ENCODE measurements at places on chromosomes 1 and 21.

DNA sequence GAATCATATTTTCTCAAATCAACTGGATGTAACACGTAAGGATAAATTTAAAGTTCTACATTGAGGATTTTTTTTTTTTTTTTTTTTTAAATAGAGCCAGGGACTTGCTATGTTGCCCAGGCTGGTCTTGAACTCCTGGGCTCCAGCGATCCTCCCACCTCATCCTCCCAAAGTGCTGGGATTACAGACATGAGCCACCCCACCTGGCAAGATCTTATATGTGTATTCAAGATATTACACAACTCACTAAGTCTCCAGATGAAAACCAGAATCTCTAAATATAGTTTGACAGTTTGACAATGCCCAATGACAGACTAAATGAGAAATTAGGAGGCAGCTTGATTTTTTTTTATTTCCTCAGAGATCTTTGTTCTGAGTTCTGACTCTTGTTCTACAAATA lies 6.8 kb downstream of the YY1AP1 start:
- DNase-seq, result no peak

DNA sequence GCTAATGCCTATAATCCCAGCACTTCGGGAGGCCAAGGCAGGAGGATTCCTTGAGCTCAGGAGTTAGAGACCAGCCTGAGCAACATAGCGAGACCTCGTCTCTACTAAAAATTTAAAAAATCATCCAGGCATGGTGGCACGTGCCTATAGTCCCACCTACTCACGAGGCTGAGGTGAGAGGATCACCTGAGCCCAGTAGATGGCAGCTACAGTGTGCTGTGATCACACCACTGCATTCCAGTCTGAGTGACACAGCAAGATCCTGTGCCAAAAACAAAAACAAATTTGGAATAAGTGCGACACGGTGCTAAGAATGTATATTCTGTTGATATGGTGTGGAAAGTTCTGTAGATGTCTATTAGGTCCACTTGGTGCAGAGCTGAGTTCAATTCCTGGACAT lies 15.1 kb downstream of the USP33 start:
- DNase-seq, result no peak

GRCh38 chr21:44983421-44984206 lies 43.8 kb downstream of the SLX9 start:
- no peak for DNase-seq

GRCh38 chr1:220198186-220199005 lies 73.9 kb downstream of the RAB3GAP2 start:
- no peak for DNase-seq

GRCh38 chr1:26114165-26114927 lies 2.7 kb downstream of the PDIK1L start:
- no peak for DNase-seq

DNA sequence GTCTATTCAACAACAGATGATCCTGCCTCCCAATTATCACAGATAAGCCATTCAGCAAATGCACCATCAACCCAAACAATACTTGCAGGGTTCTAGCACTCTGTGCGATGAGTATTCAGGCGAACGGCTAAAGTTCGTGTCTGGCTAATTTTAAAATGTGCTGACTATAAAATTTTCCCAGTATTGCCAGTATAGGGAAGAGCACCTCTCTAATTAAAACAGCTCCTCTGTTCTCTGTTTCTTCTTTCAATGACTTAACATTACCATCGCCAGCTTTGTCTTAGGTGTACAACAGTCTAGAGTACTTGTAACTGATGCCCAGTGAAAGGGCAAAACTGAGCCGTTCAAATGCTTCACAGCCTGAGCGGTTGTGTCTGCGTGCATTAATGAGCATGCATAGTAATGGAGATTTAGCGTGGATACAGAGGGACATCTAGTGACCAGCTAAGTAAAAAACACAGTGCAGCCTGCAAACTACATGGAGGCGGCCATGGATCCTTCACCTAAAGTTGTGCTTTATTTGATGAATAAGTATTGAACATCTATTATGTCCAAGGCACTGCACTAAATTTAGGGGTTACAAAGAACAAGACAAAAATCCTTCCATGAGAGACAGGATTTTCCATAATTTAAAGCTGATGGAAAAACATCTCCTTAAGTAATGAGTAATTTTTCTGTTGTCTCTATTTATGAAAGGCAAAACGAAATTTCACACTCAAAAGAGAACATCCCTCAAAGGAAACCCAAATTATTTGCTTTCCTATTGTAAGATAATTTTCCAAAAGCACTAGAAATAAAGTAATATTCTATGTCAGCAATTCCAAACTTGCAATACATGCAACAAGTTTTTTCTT lies 120.0 kb downstream of the SETD4 start:
- no peak for DNase-seq

DNA sequence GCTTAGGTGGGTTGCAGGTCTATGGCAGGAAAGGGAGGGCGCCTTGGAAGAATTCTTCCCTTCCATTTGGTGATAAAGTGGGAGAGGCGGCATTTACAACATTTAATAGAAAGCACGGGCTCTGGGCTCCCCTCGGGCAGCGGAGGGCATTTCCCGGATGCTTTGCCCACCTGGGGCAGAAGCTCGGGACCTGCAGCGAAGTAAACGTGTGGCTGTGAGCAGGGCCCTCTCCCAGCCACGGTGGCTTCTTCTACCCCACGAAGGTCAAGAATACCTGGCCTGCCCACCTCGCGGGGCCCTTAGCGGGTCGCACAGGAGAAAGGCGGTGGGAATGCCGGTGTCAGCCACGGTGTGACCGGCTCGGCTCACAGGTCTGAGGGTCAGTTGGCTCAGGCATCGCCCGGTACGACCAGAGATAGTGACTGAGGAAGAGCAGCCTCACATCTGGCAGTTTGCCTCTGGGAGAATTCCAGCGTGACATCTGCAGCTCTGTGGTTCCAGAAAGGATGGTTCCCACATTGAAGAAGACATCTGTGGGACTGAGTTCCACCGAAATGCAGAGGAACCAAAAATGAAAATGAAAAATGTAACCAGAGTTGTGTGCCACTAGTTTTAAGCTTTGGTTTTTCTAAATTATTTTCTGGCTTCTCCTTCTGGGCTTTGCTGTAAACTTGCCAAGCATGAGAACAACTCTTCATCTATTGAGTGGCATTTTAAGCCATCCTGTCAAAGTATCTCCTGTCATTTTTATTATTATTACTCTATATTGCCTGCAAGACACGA lies 720 bp upstream of the F3 start:
- DNase-seq, result no peak

GRCh38 chr1:173206816-173207568 lies at the start of gene TNFSF4:
TSS of gene TNFSF4 (minus strand) at chr1:173207331. CDS start at chr1:173207176, 155 bp downstream.
- no peak for DNase-seq

DNA sequence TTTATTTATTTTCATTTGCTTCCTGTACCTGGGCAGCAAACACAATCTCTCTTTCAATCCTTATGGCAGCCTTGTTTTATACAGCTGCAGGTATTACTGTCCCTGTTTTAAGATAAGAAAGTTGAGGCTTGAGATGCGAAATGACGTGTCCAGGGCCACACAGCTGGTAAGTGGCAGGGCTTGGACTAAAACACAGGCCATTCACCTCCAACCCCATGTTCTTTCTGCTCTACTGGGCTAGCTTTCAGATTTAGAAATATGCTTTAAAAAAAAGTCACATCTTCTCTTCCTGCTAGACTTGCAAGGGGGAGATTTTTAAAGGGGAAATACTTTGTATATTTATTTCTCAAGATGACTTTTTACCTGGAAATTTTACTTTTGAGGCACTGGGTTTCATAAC lies 62.8 kb downstream of the CNST start:
- no peak for DNase-seq

DNA sequence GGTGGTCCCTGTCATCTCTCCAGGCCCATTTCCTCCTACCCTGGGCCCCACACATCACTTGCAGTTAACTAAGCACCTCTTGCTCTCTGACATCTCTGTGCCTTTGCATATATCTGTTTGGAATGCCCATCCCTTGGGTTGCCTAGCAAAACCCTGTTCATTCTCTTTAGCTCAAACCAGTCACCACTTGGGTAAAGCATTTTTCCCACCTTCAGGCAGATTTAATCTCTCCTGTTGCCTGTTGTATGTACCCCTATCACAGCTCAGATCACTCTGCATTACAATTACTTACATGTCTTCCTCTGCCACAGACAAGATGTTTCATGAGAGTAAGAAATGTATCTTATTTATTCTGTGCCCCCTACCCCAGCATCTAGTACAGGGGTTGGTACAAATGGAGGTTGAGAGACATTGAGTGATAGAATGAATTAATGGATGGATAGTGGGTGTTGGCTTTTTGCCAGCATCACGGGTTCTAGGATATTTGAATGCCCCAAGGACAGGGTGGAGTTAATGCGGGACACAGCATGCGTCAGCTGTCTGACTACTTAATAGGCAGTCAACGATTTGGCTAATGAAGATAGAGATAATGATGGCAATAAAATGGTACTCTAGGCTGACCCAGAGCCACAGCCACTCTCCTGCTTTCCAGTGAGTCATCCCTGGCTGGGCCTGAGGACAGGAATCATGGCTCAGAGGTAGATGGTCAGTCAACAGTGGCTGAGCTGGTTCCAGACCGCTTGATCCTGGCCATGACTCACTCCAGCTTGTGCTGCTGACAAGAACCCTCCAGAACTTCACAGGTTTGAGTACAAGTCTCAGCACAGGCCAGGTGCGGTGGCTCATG lies 6.5 kb downstream of the NR0B2 start:
- no peak for DNase-seq

- no peak for DNase-seq
Observed at GRCh38 chr1:7473223-7474142, 297.6 kb upstream of the VAMP3 start.

DNA sequence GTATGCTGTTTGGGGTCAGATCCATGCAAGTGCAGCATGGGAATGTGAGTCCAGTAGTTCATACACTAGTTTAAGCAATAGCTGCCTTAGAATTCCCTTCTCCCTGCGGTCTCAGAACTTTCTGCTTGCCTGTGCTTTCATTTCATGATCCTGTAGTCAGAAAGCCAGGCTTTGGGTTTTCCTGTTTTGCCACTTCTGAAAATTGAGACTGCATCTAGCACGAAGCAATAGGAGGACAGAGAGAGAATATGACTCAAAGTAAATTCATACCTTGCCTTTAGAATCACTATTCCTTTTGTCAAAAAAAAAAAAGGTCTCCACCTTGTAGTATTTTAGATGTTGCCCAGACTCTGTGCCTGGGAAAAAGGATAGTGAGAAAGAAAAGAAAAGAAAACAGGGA lies 161.2 kb upstream of the SNX7 start:
- no peak for DNase-seq

- no peak for DNase-seq
Observed at GRCh38 chr1:154774175-154774855, 95.8 kb downstream of the KCNN3 start.

- no peak for DNase-seq
Observed at GRCh38 chr1:243434594-243434993, 178.8 kb downstream of the SDCCAG8 start.

GRCh38 chr21:14114251-14114650 lies 96.5 kb downstream of the LIPI start:
- DNase-seq, result no peak

DNA sequence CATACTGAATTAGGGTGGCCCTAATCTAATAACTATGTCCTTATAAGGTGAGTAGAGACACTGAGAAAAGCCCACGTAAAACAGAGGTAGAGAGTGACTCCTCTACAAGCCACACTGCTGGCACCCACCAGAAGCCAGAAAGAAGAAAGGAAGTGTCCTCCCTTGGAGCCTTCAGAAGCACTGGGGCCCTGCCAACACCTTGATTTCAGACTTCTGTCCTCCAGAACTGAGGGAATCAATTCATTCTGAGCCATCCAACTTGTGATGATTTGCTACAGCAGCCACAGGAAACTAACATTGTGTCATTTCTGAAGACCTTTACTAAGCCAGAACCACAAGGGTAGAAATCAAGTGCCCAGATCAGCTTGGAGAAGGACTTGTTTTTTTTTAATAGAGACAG lies 15.0 kb downstream of the GNB1 start:
- DNase-seq, result no peak

- no peak for DNase-seq
Observed at GRCh38 chr1:89489047-89489729, 35.4 kb upstream of the LRRC8B start.

Data from activated T-cell treated with anti-CD3 and anti-CD28 coated beads for 4 hours (primary cell).